ENCODE measurements at places on chromosomes 7 and 10.

DNA sequence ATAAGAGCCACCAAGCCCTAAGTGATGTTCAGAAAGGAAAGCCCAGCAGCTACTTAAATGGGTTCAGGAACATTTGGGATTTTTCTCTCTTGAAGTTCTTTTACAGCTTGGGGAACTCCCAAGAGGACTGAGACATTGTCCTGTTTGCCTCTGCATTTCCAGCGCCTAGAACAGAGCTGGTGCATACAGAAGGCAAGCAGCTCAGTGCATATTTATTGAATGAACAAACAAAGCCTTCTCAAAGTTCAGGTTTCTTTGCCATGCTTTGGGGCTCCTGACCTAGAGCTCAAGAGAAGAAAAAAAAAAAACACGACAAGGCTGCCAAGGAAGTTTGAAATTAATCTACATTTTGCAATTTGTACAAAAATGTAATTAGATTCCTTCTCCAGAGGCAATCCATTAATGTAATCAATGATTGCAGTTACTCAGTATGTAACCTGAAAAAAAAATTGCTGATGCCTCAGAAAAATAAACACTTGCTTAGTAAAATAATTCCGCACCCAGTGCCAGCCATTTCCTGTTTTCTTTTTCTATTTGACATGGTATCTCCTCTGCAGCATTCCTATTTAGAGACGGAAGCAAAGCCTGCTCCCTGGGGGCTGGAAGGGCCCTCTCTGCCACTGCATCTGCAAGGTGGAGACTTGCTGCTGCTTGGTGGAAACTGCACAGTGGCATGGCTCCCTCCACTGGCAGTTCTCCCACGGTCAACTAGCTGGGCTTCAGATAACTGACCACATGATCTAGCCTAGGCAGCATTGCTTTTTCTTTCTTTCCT is 157.3 kb downstream of the TMEM178B start:
- no peak for DNase-seq

DNA sequence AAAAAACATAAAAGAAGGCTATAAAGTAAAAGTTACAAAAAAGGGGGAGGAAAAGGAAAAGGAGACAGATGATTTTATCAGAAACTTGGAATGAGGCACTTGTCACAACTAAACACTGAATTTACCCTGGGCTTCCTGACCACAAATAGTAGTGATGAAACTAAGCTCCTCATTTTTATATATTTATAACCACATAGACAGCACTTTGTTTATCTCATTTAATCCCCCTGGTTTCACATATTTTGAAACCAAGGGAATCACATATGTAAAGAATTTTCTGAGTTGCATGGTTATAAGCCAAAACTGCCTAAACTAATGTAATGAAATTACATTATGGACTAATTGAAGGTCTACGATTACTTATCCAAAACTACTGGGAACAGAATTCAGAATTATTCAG is 39.6 kb upstream of the MET start:
- DNase-seq, result no peak

DNA sequence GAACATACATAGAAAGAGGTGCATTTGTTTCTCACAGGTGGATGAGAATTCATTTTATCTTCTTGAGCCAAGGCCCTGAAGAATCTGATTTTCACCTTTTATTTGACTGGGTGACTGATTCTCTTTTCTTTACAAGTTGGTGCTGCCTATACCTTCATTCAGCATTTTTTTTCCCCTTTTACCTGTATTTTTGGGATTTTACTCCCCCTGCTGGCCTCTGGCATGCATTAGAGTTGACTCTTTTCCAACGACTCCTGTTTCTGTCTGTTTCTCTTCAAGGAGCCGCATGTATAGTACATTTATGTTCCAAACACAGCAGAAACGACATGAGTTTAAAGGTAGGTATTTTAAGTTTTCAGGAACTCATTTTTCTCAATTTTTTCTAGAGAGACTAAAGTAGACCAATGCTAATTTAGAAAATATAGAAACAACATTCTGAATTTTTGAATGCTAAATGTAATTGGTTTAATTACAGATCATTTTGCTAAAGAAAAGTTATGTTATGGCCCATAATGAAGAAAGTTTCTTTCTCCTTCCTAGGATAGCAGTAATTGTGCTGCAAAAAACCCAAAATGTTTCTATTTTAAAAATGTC is 149.8 kb upstream of the HDAC9 start:
- DNase-seq, result no peak

DNA sequence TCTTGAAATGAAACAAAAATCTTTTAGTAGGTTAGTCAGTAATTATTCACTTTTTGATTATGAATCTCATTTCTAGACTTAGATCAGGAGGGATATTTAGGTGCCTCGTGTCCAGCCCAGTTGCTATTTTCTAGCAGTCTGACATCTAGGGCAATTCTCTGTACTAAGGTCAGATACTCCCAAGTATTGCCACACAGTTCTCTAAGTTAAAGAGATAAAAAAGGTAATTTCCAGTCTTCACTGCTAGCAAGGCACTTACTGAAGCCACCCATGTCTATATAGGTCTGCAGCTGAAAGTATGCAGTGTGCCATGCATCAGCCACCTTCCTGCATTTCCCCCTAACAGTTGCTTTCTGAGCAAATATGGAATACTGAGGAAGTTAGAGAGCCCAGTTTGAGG is 83.4 kb downstream of the PON1 start:
- no peak for DNase-seq

DNA sequence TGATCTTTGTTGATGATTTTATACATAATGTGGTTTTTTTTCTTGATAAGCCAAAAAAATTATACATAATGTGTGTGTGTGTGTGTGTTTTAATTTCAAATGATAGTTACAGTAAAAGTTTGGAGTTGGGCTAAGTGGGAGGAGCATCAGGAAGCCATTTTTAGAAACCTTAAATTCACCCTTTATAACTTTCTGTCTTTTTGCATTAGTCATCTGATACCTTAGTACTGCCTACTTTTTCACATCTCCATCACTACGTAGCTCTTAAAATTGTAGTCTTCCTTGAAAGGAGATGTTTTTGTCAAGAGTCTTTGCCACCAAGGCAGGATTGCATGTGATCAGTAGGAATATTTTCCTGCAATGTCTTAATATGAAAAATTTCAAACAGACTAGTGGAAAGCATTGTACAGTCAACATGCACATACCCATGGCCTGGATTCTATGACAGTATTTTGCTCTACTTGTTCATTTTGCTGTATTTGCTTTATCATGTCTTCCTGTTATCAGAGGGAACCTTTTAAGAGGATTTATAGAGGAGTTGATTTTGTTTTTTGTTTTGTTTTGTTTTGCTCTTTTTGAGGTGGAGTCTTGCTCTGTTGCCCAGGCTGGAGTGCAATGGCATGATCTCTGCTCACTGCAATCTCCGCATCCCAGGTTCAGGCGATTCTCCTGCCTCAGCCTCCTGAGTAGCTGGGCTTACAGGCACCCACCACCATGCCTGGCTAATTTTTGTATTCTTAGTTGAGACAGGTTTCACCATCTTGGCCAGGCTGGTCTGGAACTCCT is 67.3 kb downstream of the DAGLB start:
- DNase-seq, result no peak

- no peak for DNase-seq
These were observed 4.8 kb downstream of the AKAP9 start for GRCh38 chr7:91945476-91945875.

GRCh38 chr7:1225441-1226185 is 7.1 kb upstream of the UNCX start:
- DNase-seq, result no peak

- no peak for DNase-seq
These were observed 101.0 kb downstream of the MYL10 start for GRCh38 chr7:101527844-101528667.

DNA sequence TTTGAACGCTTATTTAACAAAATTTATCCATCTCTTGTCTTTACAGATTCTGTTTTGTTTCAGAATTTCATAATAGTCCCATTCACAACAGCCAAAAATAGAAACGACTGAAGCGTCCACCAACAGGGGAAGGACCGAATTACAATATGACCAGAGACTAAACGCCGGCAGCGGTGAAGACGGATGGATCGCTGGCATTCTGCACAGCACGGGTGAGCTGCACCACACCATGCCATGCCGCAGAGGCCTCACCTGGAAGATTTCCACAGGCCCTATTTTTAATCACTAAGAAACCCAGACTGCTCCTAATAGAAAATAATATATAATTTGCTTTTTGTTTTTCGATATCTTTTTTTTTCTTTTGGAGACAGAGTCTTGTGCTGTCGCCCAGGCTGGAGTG is 91.0 kb downstream of the ELFN1 start:
- DNase-seq, result no peak

DNA sequence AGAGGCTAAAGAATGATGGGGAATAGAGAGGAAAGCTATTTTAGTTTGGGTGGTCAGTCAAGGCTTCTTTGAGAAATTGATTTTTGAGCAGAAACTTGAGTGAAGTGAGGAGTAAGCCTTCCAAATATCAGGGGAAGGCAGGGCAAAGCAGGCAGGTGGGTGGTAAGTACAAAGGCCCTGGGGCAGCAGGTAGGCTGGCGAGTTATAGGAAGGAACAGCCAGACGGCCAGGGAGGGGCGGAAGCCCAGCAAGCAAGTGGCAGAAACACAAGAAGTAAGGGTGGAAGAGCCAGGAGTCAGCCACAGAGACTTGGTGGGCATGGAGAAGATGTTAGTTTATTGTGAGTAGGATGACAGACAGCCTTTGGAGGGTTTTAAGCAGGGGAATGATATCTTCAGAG is 34.9 kb downstream of the VWA2 start:
- no peak for DNase-seq

DNA sequence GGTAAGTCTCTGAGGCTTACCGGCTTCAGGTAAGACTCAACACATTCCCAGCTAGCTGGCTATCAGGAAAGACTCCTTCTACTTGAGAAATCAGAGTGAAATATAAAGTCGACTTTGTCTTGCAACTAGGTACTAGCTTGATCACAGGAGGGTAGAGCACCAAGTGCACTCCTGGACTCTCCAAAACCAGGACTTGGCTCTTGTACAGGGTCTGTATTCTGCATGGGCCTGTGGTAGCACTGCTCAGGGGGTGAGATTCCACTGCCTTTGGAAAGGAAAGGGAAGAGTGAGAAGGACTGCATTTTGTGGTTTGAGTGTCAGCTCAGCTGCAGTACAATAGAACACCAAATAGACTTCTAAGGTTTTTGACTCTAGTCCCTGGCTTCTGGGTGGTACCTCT is 19.4 kb downstream of the CYP2C8 start:
- no peak for DNase-seq

- DNase-seq, result no peak
These were observed 172.0 kb downstream of the DGKI start for GRCh38 chr7:137674551-137675409.

DNA sequence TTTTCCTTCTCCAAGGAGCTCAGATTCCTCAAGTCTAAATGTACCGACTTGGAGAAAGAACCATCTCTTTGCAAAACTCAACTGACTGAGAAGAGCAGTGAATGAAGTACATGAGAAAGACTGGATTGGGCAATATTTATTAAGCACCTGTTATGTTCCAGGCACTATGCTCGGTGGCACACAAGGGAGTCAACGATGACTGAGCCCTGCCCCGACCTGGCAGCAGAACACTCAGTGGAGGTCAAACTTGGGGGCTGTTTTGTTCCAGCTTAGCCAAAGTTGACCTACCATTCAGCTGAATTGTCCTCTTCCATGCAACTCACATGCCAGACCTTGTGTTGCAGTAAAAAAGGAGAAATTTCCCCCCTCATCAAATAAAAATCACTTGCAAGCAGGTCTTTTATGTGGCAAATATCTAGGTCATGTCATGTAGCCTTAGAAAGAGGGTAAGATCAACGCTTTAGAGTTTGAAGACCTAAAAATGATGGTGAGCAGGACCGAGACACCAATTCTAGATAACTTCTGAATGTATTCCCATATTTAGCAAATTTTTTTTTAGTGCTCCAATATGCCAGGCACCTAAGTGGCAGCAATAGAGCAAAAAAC is 14.3 kb upstream of the XPNPEP1 start:
- DNase-seq, result no peak

- DNase-seq, result no peak
These were observed 4.3 kb downstream of the ADCY1 start for GRCh38 chr7:45578467-45578866.

GRCh38 chr10:122140461-122140902 is 130.6 kb upstream of the BTBD16 start:
- DNase-seq, result no peak

GRCh38 chr7:28773423-28774145 is 184.5 kb downstream of the TRIL start:
- DNase-seq, result no peak

GRCh38 chr10:109898666-109899355 is 24.5 kb downstream of the XPNPEP1 start:
- DNase-seq, result no peak

- DNase-seq, result no peak
These were observed 63.6 kb upstream of the RAB18 start for GRCh38 chr10:27440478-27440877.

- no peak for DNase-seq
These were observed 2.9 kb downstream of the CDK14 start for GRCh38 chr7:90599038-90599437.

DNA sequence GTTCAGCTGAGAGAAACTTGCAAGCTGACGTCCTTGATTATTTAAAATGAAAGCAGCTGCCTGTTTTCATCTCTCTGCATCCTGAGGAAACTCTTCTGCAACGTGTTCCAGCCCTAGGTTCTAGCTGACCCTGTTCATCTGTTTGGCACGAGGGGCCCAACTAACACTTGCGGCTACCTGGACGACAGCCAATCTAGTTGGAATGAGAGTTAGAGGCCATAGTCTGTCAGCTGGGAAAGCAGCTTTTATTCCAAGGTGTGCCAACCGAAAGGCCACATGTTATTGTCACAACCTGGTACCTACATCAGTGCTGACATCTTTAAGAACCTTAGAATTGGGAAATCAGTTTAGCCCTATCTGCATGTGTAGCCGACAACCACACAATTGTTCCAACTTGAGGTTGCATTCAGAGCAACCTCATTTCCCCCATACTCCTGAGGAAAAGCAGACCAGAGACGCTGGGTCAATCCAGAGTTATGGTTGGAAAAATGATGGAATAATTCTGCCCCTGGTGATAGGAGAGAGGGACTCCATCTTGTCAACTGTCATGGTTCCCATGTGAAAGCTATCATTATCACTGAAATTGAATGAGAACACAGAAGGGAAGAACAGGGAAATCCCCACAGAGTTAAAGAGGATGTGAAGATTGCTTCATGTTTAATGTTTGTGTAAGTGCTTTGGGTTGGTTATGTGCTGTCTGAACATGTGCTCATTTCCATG is 121.6 kb downstream of the EGFR start:
- DNase-seq, result no peak

DNA sequence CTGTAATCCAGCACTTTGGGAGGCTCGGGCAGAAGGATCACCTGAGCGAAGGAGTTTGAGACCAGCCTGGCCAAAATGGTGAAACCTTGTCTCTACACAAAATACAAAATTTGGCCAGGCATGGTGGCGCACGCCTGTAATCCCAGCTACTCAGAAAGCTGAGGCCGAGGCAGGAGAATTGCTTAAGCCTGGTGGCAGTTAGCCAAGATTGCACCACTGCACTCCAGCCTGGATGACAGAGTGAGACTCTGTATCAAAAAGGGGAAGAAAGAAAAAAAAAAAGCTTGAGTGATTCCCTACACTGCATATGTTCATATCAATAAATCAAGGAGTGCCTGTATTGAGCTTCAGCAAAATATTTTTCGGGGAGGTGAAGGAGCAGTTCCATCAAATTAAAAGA is 45.8 kb upstream of the SRRM3 start:
- DNase-seq, result no peak

GRCh38 chr7:55260676-55261385 is 104.3 kb upstream of the LANCL2 start:
- no peak for DNase-seq
